Posterior vena cava (tissue), 2 donors: ENCODE measurements at places on chromosomes 3 and 15. TPM values are rescaled to one million over a fixed set of nuclear protein-coding genes. Genes with fewer than 3 reads are reported as not detected.

DNA sequence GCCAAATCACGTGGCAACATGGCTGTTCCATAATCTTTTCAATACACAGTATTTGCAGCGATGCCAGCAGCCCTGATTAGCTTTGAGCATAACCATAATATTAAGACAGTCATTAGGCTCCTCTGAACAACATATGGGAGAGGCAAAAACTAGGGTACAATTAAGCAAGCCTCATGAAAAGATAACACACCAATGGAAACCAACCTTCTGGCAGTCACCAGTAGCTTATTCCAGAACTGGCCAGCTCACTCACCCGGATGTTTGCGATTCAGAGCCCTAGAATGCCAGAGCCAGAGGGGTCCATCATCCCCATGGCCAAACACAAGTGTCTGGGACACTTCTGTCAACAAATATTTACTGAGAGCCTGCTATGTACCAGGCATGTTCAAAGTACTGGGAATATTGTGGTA, 48.8 kb upstream of the PLXND1 start:
- DNase-seq, result no peak

GRCh38 chr3:46999516-47000197, 20.2 kb downstream of the NBEAL2 start:
- peak; percentile 73 for DNase-seq

GRCh38 chr3:170043506-170043905, 5.7 kb downstream of the GPR160 start:
- no peak for DNase-seq

GRCh38 chr3:110544730-110545129, 526.9 kb upstream of the NECTIN3 start:
- DNase-seq, result no peak

- DNase-seq, result no peak
These were observed 47.6 kb downstream of the TXNRD3 start for GRCh38 chr3:126607214-126607908.

- no peak for DNase-seq
These were observed 7.2 kb upstream of the MAP4 start for GRCh38 chr3:48023377-48023776.

GRCh38 chr3:27840807-27841594, 118.9 kb upstream of the EOMES start:
- DNase-seq, result no peak

DNA sequence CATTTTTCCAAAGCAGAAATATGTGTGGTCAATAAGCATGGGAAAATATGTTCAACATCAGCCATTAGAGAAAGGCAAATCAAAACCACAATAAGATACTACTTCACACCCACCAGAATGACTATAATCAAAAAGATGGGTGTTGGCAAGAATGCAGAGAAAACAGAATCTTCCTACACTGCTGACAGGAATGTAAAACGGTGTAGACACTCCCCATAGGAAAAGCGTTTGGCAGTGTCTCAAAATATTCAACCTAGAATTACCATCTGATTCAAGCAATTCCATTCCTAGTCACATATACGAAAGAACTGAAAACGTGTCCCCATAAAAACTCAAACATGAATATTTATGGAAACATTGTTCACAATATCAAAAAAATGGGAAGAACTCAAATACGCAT, 123.3 kb downstream of the ADAMTS17 start:
- no peak for DNase-seq

DNA sequence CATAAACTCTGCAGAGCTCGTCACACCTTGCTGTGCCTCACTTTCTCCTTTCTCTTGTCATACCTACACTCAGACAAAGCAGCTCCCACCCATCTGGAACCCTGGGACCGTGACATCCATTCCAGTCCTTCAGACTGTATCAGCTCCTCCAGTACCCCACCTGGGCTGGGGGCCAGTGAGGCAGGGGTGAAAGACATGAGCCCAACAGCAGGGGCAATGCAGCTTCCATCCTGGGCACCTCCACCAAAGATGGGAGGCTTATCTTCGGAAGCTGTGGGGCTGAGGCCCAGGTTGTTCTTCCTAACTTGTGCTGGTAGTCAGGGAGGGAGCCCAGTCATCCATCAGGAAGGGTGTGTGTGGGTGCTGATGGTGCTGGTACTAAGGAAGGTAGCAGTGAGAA, 109.2 kb downstream of the EEFSEC start:
- DNase-seq, result no peak

- DNase-seq, result no peak
These were observed 66.0 kb downstream of the MBNL1 start for GRCh38 chr3:152334761-152335160.

DNA sequence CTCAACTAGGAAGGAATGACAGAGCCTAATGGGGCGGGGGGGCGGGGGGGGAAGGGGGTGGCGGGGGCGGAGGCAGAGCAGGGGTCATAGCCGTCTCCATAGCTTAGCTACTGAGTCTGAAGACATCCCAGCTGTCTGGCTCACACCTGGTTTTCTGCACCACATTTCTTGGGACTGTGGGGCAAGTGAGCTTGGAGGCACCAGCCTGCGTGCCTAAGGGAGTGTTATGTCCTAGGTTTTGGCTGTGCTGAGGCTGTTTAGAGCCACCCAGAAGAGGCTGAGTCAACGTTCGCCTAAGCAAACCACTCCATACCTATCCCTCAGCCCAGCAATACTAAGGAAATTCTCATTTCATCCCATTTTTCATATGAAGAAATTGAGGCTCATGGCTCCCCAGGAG, 1.4 kb downstream of the IL17RD start:
- DNase-seq, result no peak

The SH3GL3 gene
- total RNA-seq, result 0.29 TPM

DNA sequence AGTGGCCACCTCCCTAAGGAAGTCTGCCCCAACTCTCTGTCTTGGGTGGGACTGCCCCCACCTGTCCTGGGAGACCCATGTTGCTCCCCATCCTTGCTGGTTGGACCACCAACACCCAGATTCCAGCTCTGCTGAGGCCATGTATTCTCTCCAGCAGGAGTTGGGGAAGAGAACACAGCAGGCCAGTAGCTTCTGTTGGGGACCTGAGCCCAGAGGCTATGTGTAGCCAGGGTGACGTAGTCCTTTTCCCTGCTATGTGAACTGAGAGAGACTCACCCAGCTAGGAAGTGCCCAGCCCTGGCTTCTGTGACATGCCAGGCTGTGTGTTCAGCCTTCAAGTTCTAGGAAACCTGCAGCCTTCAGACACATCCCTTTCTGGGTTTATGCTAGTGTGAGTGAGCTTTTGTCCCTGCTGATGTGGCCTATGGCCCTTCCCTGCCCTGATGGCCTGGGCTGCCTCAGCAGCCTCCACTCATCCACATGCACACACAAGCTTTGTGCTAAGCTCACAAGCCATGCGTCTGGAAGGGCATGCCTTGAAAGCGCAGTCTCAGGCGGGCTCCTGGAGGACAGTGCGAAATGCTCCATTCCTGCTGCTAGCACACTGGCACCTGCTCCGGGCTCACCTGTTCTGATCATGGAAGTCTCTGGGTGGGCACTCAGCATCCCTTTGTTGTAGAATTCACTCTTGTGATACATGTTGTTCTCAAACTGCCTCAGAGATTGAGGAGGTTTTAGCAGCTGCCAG, 42.6 kb downstream of the KY start:
- DNase-seq, result no peak

- no peak for DNase-seq
These were observed 36.9 kb upstream of the PIAS1 start for GRCh38 chr15:68017201-68017600.

DNA sequence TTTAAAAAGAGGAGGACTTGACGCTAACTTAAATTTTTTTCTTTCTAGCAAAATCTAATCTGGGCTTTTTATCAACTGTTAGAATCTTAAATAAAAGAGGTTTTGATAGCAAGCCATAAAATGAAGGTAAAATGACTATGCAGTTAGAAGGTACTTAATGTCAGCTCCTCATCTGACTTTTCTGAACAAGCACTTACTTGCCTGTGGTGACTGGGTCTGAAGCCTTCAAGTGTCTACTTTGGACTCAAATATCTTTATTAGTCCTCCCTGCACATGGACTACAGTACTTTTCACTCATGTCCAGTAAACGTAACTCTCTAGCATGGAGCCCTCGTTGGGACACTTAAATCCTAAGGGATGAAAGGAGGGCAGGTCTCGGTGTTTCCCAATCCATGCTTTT, 135.9 kb downstream of the P2RY1 start:
- no peak for DNase-seq

The WDR76 gene
- total RNA-seq, result 6.2 TPM

The CD276 gene
- 84.1 TPM for total RNA-seq

The LRRC31 gene
- total RNA-seq, result not detected

GRCh38 chr15:42151141-42151561, 5.3 kb downstream of the PLA2G4F start:
- DNase-seq, result peak; percentile 56

The KLHL18 gene
- total RNA-seq, result 21.2 TPM

The TEX9 gene
- 2.4 TPM for total RNA-seq

- DNase-seq, result no peak
These were observed 31.1 kb upstream of the IL16 start for GRCh38 chr15:81165535-81165934.

DNA sequence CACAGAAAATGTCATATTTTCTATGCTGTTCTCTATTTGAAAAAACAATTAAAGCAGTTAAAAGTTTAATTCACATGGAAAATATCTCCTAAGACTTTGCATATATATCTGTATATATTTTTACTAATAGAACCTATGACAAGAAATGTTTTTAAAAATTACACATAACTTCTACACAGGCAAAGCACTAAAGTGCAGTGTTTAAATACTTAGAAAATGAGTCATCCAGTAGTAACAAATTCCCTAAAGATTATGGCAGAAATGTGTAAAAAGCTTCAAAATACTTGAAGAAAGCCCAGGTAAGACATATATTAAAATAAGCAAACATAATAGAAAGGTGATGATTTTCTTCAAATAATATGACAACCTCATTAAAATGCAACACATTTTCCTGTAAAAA, 236.6 kb downstream of the TBC1D5 start:
- no peak for DNase-seq

GRCh38 chr3:184733971-184734608, 22.2 kb upstream of the MAGEF1 start:
- DNase-seq, result peak; percentile 20

The CYP8B1 gene
- 0.14 TPM for total RNA-seq

GRCh38 chr3:37885814-37886213, 24.1 kb downstream of the CTDSPL start:
- no peak for DNase-seq

The CNTN4 gene
- total RNA-seq, result 66.5 TPM

- no peak for DNase-seq
These were observed 55.7 kb downstream of the PCCB start for GRCh38 chr3:136305879-136306278.

DNA sequence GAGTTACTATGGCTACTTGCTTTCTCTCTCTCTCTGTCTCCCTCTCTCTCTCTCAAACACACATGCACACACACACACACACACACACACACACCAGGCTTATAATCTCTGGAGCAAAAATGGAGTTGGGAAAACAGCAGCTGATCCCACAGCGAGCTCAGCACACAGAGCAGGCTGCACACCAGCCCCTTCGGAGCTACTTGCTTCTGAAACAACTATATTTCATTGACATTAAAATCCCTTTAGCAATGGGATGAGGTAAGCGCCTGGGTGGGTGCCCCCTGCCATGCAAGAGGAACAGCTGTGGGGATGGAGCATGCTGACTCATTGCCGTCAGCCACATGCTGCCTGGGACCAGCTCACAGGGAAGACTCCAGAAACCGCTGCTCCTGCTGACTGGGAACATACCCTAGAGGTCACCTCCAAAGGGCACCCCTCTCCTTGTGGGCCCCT, 45.7 kb downstream of the B3GNT5 start:
- DNase-seq, result peak; percentile 88

The CEP19 gene
- 1.3 TPM for total RNA-seq

- DNase-seq, result no peak
These were observed 6.8 kb downstream of the ANXA2 start for GRCh38 chr15:60390871-60391501.

The GOLGA8S gene
- total RNA-seq, result 0.38 TPM

The ADIPOQ gene
- 1.9 TPM for total RNA-seq

The KAT2B gene
- 37.1 TPM for total RNA-seq

DNA sequence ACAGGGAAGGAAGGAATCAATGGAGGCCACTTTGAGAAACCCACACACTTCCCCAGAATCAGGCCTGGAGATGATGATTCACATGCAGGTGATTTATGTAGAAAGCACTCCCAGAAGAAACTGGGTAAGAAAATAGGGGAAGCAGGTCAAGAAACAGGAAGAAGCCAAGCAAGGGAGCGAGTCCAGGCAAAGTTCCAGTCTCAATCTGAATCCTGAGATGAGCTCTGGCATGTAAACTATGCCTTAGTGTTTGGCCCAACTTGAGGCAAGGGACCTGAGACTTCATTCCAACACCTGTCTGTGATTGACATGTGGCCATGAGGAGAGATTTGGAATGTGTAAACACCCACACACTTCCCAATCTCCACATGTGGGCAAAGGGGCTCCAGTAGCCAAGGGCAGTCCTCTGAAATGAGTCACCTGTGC, 61.6 kb upstream of the CTNNB1 start:
- DNase-seq, result no peak

GRCh38 chr15:75685195-75685594, 27.5 kb downstream of the CSPG4 start:
- DNase-seq, result no peak

The GXYLT2 gene
- total RNA-seq, result 28.3 TPM

DNA sequence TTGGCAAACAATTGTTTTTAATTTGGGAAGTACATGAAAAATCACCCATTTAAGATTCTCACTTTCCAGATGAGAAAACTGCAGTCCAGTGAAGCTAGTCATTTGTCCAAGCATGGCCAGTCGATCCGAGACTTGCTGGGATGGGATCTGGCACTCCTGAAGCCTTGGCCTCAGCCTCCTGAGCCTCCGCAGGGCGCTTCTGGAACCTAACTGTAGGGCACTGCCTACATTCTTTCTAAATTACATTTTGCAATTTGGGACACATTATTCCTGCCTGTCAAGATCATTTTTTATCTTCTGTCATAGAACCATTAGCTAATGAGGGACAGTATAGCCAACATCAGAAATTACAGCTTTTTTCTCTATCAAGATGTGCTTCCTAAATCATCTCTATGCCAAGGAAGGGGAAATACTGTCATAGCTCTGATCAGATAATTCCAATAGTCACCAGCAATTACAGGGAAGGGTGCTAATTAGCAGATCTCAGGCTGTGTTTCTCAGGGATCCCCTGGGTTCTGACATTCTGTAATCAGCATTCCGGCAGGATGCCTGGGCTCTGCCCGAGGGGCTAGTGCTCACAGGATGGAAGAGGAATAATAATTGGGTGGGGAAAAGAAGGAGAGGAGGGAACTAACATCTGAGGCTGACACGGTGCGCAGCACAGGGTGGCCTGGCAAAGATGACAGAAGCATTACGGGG, 28.3 kb downstream of the ANAPC13 start:
- no peak for DNase-seq

The CHRM5 gene
- total RNA-seq, result 0.09 TPM

GRCh38 chr3:190499122-190499521, 14.8 kb upstream of the IL1RAP start:
- DNase-seq, result no peak
